ENCODE measurements at places on chromosomes 3 and 15.
A peak's percentile ranks its signal among the peaks of the same experiment; 100 is the strongest.

- DNase-seq = no peak
These were observed 80.3 kb upstream of the CCDC80 start for GRCh38 chr3:112721231-112721630.

GRCh38 chr3:127445581-127446343, 144.8 kb downstream of the TPRA1 start:
- DNase-seq = no peak

DNA sequence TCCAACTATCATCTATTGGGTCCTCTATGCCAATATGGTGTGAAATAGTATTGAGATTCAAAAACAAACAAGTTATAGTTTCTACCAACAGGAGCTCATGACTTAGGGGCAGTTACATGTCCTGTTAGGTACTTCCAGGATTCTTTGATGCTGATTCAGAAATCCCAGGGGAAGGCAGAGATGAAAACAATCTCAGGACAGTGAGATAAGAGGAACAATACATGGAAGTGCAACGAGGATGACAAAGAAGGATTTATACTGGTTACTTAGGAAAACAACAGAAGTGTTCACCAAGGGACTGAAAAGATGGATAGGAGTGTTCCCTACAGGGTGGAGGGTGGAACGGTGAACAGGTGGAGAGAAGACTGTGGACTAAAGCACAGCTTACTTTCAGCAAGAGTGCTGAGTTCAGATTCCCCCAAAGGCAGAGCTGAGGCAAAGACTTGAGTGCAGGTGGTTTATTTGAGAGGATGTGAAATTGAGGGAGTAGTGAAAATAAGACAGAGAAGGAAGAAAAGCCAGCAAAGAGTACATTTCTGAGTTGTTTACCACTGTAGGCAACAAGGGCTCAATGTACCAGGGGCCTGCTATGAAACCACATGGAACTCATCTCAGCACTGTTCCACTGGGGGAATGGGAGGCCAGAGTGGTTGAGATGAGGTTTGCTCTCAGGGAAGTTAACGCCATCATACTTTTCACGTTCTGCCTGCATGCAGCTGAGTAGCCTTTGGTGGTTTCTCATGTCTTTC, 68.1 kb downstream of the TRIM69 start:
- DNase-seq = no peak

DNA sequence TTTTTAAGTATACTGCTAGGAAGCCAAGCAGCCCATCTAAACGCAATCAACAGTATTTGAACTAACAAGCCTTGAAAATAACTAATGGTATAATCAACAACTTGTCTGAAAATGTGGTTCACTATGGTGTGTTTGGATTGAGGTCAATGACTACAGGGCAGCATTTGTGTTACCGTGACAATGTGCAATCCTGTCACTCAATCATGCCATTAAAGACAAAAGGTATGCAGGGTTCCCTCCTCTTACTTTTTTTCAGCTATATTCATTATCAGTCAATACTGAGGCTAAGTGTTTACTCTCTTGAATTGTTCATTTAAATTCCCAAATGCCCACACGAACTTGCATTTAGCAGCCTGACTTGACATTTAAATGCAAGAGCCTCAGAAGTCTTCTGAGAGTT, 1099.3 kb upstream of the EPHA6 start:
- no peak for DNase-seq

- no peak for DNase-seq
These were observed 21.4 kb downstream of the RAD54L2 start for GRCh38 chr3:51559961-51560360.

DNA sequence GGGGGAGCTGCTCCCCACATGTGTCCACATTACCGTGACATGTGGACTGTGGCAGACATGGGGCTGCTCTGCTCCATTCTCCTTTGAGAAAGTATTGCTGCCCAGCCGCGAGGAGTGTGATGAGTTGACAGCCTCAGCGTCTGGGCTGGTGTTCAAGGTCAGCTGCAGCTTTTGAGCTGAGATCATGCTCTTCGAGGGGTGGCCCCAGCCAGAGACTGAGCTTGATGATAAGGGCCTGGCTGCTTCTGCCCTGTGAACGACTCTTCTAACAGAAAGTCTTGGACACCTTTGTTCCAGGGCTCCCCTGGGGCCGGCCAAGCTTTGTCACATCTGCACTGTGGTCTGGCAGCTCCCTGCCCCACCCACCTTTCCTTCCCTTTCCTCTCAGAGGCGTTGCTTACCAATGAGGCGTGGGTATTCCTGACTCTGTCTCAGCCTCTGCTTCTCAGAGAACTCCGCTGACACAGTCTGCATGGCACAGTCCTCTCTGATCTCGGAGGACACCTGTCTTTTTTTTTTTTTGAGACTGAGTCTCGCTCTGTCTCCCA, 86.6 kb downstream of the CHRD start:
- no peak for DNase-seq

GRCh38 chr15:47801522-47801921, 84.2 kb downstream of the SEMA6D start:
- no peak for DNase-seq

GRCh38 chr15:56725386-56725785, 7.9 kb downstream of the ZNF280D start:
- no peak for DNase-seq

GRCh38 chr3:67610458-67610857, 44.0 kb downstream of the SUCLG2 start:
- DNase-seq = no peak

GRCh38 chr3:5568451-5568850, 380.9 kb downstream of the EDEM1 start:
- no peak for DNase-seq

- DNase-seq = no peak
These were observed 630.5 kb upstream of the LMCD1 start for GRCh38 chr3:7871003-7871560.

DNA sequence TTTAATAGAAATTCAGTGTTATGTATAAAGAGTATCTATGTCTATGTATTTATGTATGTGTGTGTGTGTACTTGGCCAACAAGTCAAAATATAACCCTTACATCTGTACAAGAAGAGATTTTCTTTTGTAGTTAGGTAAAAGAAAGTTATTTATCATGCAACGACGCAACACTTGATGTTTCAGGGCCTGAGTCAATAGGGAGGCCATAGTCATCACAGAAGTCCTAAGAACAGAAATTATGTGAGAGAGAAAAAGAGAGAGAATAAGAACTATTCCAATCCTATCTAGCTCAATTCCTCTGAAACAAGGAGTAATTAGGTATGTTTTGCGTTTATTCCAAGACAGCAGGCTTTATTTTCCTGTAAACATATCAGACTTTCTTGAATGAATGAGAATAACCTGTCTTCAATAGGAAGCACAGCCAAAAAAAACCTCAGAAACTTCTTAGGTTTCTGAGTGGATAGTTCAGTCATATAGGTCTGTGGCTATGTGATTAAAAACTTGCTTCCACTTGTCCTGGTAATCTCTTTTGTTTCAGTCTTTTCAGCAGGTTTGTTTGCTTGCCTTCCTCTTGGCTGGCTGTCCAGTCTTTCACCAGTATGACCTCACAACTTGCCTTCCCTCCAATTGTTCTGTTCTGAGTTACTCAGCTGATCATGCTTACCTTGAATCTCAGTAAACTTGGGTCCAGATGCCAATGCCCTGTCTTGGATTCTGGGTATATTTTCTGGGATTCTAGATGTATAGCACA, 382.4 kb upstream of the GBE1 start:
- no peak for DNase-seq

DNA sequence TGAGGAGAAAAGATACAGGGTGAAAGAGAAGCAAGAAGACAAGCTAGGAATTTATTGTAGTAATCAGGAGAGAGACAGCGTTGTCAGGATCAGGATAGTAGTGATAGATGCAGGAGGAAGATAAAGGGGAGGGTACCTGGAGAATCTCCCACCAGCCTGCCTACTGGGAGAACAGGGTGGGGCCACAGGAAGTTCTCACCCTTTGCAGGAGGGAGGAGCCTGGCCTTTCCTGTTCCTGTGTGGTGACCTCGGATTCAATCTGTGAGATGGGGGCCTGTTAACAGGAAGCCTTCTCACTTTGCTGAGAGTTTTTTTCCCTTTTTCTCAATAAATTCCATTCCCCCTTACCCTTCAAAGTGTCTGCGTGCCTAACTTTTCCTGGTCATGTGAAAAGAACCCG, 37.6 kb downstream of the GMPS start:
- DNase-seq = peak; percentile 32

GRCh38 chr3:168973897-168974296, 689.6 kb downstream of the MECOM start:
- DNase-seq = no peak

DNA sequence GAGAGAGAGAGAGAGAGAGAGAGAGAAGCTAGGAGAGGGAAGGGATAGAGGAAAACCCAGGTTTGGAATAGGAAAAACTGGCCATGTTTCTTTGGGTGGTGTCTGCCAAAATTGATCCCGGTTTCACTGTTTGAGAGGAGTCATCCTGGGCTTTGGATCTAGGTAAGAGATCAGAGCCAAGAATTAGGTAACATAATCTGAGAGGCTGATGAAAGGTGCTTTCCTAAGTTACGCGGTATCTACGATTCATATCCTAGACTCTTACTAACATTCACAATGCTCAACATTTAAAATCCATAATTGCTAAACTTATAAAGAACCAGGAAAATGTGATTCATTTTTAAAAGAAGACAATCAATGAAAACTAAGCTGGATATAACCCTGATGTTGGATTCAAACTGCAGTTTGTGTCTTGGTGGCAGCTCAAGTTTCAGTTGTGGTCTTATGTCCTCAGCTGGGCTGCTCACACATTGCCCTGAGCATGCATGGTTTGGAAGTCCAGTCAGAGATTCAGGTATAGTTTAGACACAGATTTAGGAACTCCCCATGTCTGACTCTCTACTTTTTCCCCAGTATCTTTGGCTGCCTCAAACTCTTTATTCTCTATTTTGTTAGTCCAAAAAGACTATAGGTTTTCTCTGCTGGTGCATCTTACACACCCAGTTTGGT, 42.5 kb upstream of the FMN1 start:
- DNase-seq = no peak

GRCh38 chr3:61526308-61526707, 35.1 kb upstream of the PTPRG start:
- DNase-seq = no peak

- DNase-seq = peak; percentile 35
These were observed 29.0 kb downstream of the CCDC33 start for GRCh38 chr15:74265046-74265639.

DNA sequence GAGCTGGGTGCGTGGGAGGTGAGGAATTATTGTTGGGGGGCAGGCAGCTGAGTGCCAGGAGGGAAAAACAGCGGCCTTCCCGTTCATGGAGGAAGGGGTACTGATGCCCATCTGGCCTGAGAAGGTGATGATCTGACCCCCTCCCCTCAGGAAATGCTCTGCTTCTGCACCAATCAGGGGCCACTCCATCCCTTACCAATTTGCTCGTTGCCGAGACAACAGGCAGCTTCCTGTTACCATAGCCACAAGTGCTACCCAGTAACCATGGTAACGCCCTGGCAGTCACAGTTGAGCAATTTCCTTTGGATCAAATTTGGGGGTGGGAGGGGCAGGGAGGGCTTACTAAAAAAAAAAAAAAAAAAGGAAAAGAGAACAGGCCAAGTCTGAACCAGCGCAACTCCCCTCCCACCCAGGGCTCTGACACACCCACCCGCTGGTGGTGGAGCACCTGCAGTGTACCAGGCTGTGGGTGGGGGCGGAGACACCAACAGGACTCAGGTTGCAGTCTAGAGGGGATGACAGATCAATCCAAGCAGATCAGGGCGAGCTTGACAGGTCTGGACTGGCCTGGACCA, 13.7 kb downstream of the CELF6 start:
- DNase-seq = peak; percentile 82

DNA sequence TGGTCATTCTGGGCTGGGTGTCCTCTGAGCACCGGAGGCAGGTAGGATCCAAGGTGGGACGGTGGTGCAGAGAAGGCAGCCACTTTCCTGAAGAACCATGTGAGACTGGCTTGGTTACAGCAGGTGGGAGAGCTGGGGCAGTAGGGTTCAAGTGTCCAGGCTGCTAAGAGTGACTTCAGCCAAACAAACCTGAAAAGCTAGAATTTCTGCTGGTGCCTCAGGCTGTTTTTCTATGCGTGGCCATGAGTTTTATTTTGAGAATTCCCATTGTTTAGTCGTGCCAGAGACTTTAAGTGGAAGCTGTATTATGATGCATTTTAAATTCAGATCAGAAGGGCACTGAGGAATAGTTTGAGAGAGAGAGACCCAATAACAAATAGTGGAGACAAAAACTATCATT, 20.1 kb downstream of the USP13 start:
- no peak for DNase-seq

DNA sequence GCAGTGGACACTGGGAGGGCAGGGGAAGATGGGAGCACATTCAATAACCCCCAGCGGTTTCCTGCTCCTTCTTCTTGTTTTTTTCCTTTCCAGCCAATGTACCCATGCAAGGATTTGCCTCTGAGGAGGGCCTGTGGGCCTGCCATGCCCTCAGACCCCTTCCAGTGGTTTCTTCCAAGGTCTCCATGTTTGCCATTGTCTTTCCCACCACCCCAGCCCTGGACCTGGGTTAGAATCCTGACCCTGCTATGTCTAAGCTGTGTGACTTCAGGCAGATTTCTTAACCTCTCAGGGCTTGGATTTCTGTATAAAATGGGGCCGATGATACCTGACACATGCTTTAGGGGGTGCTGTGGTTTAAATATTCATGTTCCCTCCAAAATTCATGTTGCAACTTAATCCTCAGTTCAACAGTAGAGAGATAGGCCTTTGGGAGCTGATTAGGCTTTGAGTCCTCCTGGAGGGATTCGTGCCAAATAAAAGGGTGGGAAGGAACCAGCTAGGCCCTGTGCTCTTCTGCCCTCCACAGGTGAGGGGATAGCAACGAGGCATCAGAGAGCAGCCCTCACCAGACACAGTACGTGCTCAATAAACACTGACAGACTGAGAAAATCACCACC, 46.3 kb upstream of the FLNB start:
- DNase-seq = no peak

- DNase-seq = no peak
These were observed 115.8 kb downstream of the FBXL22 start for GRCh38 chr15:63712828-63713520.

GRCh38 chr3:112350018-112350810, 17.3 kb downstream of the CD200 start:
- no peak for DNase-seq

- no peak for DNase-seq
These were observed 67.0 kb upstream of the ABHD2 start for GRCh38 chr15:89021224-89021623.

DNA sequence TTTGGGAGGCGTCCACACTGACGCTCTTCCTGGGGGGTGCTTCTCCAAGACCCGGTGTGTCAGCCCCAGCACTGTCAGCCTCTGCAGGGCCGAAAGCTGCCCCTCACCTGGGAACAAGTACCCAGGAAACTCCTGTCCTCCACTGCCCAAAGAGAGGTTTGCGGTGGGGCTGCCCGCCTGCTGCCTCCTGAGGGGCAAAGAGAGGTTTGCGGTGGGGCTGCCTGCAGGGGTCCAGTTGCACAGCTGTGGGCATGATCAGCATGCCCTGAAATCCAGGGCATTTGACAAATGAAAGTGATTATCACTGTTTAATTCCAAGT, 15.1 kb upstream of the SNRPA1 start:
- DNase-seq = no peak

Measured in activated CD4-positive, alpha-beta T cell treated with anti-CD3 and anti-CD28 coated beads, Interleukin-2, amount 10 ng/mL, durations not matched to agents 7 days and 5 days (primary cell).